ENCODE measurements at places on chromosomes 13 and 19.

- DNase-seq: no peak
Measured at GRCh38 chr19:44592451-44592890, 20.9 kb upstream of the IGSF23 start.

- no peak for DNase-seq
Measured at GRCh38 chr19:1975162-1975480, 34.1 kb downstream of the CSNK1G2 start.

DNA sequence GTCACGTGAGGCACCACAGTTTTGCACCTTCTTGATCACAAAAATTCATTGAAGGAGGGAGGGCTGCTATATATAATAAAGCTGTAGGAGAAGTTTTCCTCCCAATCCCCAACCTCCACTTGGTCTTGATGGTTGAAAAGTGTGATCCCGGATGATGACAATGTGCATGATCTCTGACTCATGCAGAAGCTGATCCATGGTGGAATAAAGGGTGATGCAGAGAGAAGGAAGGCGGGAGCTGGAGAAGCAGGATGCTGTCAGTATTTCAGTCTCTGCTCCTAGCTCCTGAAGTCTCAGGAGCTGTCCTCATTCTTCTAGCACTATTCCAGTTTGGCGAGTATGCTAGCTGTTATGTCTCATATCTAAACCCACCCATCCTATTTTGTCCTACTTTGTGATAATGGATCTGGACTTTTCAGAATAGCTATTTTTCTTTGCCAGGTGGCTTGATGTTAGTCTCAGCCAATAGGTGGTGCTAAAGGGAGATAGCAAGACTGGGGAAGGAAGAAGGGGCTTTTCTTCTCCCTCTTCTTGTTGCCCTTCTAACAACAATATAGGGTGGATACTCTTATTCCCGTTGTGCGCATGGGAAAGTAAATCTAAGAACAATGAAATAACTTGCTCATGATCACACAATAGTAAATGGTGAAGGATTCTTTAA lies 65.6 kb upstream of the HTR2A start:
- DNase-seq: no peak

DNA sequence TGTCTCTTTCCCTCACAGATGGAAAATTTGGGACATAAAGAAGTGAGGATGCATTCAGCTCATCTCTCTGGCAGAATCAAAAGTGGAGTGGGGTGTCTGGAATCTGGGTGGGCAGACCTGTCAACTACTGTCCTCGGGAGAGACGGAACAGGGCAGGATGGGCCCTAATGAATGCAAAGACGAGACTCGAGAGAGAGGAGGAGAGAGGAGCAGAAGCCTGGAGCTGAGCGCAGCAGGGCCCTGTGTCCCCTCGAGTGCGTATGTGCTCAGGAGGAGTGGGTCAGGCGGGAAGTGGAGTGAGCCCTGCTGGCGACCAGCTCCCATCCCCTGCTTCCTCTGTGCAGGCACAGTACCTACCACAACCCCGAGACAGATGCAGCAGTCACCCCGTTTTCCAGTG lies 78.9 kb downstream of the TEX29 start:
- DNase-seq: peak; percentile 49

DNA sequence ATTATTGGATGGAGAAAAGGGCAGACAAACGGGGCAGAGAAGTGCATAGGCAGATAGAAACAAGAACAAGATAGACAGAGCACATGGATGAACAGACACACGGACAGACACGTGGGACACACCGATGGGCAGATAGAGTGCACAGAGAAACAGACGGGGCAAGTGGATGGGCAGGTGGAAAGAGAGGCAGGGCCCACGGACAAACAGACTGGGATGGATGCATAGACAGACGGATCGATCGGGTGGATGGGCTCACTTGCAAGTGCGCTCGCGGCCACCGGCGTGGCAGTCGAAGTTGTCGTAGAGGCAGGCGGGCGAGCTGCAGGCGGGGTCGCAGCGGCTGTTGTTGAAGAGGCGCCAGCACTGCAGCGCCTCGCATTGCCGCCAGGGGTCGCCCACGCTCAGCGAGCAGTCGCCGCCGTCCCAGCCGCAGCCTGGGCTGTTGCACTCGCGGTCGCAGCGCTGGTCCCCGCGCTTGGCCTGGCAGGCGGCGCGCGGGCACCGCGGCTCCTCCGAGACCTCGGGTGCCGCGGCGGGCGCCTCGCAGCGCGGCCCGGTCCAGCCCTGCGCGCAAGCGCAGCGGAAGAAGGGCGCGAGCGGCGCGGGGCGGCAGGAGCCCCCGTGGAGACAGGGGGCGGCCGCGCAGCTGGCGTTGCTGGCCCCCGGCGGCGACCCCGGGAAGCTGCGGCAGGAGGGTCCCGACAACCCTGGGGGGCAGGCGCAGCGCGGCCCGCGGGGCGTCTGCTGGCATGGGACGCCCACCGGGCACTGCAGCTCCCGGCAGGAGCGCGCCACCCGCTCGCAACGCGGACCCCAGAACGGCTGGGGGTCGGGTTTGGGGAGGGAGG lies 23.3 kb downstream of the NOTCH3 start:
- peak; percentile 89 for DNase-seq

DNA sequence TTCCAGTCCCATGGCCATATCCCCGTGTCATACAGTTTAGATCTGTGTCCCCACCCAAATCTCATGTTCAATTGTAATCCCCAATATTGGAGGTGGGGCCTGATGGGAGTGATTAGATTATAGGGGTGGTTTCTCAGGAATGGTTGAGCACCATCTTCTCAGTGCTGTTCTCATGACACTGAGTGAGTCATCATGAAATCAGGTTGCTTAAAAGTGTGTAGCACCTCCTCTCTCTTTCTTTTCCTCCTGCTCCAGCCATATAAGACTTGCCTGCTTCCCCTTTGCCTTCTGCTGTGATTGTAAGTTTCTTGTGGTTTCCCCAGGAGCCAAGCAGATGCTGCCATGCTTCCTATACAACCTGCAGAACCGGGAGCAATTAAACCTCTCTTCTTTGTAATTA lies 197.8 kb downstream of the NALCN start:
- no peak for DNase-seq

GRCh38 chr19:30567536-30568232 lies 195.5 kb downstream of the ZNF536 start:
- no peak for DNase-seq

DNA sequence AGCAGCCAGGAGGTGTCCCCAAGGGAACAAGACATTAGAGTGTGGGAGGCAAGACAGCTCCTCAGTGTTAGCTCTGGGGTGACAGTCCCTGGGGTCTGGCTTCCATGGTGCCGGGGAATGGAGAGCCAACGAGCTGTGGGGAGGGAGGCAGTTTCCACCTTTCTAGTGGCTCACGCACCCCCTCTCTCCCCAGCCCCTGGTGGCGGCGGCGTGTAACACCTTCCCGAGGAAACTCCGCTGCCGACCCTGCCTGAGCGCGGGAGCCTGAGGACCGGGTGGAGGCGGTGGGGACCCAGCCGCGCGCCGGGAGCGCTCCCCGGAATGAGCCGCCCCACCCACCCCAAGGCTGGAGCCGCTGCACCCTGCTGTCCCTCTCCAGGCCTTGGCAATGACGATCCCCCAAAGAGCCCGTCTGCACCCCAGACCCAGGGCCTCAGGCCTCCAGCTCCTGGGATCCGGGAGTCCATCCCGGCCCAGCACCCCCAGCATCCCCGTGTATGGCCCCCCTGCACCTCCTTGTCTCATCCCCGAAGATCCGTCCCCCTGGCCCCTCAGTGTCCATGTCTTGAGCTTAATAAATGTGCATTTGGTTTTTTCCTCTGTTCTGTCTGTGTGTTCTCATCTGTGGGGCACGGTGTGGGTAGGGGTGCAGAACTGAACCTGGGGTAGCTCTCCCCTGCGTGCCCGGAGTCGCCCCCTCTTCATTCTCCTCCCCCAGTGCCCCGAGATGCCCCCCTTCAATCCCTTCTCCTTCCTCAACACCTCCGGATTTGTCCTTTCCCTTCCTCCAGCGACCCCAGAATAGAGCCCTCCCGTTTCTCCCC lies 622 bp upstream of the FXYD5 start:
- DNase-seq: no peak
